ENCODE measurements at places on chromosomes 6 and 20. TPM values are rescaled to one million over a fixed set of nuclear protein-coding genes. Genes with fewer than 3 reads are reported as not detected.
A peak's percentile ranks its signal among the peaks of the same experiment; 100 is the strongest.

Gene MAFB
- 6.3 TPM for total RNA-seq

Gene OR2J3
- total RNA-seq: not detected

Gene PTPRT
- total RNA-seq: 2.5 TPM

Gene DDAH2
- 48.7 TPM for total RNA-seq

Gene MOXD1
- total RNA-seq: 4.1 TPM

Gene CAP2
- total RNA-seq: 148 TPM

Gene TAP2
- total RNA-seq: 5.4 TPM

Gene OPN5
- total RNA-seq: not detected

Gene ACTR5
- 3.9 TPM for total RNA-seq

Gene LAMA2
- 299 TPM for total RNA-seq

Gene GHRH
- not detected for total RNA-seq

Gene TGM2
- 949 TPM for total RNA-seq

Gene PTK6
- not detected for total RNA-seq

DNA sequence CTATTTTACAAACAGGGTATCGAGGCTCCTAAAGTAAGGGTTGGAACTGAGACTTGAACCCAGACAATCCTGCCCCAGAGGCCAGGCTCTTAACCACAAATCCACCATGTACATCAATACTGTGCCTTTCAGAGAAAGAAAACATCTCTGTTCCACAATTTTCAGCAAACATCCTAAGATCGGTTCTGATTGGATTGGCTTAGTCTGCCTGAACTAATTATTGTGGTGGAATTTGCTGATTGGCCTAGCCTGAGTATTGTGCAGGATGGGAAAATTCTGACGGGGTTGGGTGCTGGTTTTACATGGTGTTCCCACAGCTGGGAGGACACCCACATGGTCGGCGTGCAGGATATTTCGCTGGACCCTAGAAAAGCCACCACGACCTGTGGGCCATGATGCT, at the start of gene CLPSL1:
CLPSL1 (plus strand) TSS at position 301 of the 400 bp plus-strand sequence; CDS start at position 393, 92 bp downstream.
- H3K4me1 ChIP-seq: no peaks in the 10 kb centered on the region
- no peak for DNase-seq
- H3K27me3 ChIP-seq: peaks cover 8% of the 10 kb centered on the region
- H3K36me3 ChIP-seq: no peaks in the 10 kb centered on the region
- no peak within 1 kb of the TSS for H3K4me3 ChIP-seq

GRCh38 chr20:41329435-41330342, 10.9 kb upstream of the LPIN3 start:
- no peak overlapping the region for H3K4me3 ChIP-seq
- H3K27me3 ChIP-seq: no peaks in the 10 kb centered on the region
- DNase-seq: peak; percentile 89
- no peaks in the 10 kb centered on the region for H3K36me3 ChIP-seq
- H3K27ac ChIP-seq: peak overlapping the region; percentile 82
- H3K4me1 ChIP-seq: peaks cover 15% of the 10 kb centered on the region

- H3K27ac ChIP-seq: peak overlapping the region; percentile 39
- no peaks in the 10 kb centered on the region for H3K27me3 ChIP-seq
- H3K4me3 ChIP-seq: no peak overlapping the region
- H3K36me3 ChIP-seq: peaks cover 98% of the 10 kb centered on the region
- peak; percentile 19 for DNase-seq
- peaks cover 17% of the 10 kb centered on the region for H3K4me1 ChIP-seq
Observed at GRCh38 chr6:35081426-35081851, 59.7 kb downstream of the TCP11 start.

DNA sequence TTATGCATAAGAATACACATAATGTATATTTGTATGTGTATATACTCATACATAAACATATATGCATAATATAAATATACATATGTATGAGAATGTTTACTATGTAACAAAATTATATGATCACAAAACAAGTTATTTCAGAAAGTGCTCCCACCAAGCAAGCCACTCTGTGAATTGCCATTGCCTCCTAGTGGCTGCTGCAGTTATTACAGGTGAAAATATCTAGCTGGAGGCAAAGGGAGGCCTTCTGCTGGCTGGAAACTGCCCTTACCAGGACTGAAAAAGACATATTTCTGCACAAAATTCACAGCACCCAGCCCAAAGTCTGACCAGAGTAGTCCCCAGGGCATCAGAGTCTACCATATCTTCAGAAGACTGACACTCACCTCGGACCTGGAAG, 14.4 kb upstream of the ADAM33 start:
- H3K27me3 ChIP-seq: no peaks in the 10 kb centered on the region
- no peak for DNase-seq
- H3K4me1 ChIP-seq: no peaks in the 10 kb centered on the region
- H3K27ac ChIP-seq: no peak overlapping the region
- H3K36me3 ChIP-seq: no peaks in the 10 kb centered on the region
- no peak overlapping the region for H3K4me3 ChIP-seq

DNA sequence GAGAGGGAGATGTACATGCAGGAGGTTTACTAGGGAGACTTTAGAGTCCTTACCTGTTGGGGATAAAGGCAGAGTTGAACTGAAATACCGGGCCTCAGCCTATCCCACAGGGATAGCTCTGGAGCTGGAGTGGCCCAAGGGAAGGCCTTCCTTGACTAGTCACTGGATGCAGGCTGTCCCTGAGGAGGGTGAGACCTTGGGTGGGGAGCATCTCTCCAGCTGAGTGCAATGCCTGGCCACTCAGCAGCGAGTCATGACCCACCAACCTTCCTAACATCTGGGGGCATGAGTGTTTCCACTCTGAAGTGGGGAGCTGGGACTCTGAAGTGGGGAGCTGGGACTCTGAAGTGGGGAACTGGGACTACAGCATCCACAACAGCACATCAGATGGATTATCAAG, 46.1 kb upstream of the ENPP5 start:
- H3K4me1 ChIP-seq: peaks cover 15% of the 10 kb centered on the region
- H3K27ac ChIP-seq: no peak overlapping the region
- H3K27me3 ChIP-seq: no peaks in the 10 kb centered on the region
- no peak overlapping the region for H3K4me3 ChIP-seq

DNA sequence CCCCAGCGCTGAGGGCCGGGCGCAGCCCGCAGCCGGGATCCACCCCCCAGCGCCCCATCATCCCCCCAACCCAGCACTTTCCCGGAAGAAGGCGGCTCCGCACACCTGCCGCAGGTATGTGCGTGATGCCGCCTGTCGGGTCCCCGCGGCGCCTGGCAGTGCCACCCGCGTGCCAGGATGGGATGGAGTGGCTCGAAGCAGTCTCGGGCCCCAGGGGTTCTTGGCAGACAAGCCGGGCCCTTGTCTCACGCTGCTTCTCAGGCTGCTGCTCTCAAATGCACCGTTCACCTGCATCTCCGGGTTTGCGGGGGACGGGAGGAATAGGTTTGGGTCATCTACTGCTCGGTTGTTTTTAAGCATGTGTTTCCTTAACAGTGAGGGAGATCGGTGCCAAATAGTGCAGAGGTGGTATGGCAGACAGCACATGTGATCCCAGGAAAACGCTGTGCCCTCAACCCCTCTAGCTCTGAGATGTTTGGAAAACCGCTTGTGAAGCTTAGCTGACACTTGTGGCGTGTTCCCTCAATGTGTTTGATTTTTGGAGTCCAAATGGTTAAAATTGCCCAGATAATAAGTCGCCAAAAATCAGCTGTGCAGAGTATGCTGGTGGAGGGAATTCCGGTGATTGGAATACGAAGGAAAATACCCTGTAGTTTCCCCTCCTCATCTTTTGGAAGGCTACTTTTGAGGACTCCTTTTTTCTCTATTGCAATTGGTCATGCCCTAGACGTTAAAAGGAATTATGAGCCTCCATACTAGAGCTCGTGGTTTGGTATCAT, 926 bp downstream of the MYLIP start:
- peak; percentile 30 for DNase-seq
- peak overlapping the region; percentile 67 for H3K4me3 ChIP-seq
- peaks cover 18% of the 10 kb centered on the region for H3K36me3 ChIP-seq
- H3K27ac ChIP-seq: peak overlapping the region; percentile 94
- H3K27me3 ChIP-seq: no peaks in the 10 kb centered on the region

- H3K27me3 ChIP-seq: no peaks in the 10 kb centered on the region
- H3K4me1 ChIP-seq: no peaks in the 10 kb centered on the region
- peaks cover 83% of the 10 kb centered on the region for H3K36me3 ChIP-seq
- no peak for DNase-seq
Observed at GRCh38 chr6:25103603-25104002, 167.8 kb upstream of the RIPOR2 start.

DNA sequence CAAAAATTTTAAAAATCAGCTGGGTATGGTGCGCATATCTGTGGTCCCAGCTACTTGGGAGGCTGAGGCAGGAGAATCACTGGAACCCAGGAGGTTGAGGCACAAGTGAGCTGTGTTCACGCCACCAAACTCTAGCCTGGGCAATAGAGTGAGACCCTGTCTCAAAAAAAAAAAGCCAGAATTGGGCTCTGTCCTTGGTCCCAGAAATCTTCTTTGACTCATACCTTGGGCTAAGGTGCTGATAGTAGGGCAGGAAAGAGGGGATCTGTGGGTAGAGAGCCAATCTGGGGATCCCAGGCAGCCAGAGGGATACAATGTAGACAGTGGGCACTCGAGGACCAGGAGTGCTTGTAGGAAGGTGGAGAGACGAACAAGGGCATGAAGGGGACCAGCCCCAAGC, 13.3 kb downstream of the ETV7 start:
- H3K4me3 ChIP-seq: no peak overlapping the region
- no peak overlapping the region for H3K27ac ChIP-seq
- no peaks in the 10 kb centered on the region for H3K4me1 ChIP-seq
- no peaks in the 10 kb centered on the region for H3K36me3 ChIP-seq
- DNase-seq: no peak

DNA sequence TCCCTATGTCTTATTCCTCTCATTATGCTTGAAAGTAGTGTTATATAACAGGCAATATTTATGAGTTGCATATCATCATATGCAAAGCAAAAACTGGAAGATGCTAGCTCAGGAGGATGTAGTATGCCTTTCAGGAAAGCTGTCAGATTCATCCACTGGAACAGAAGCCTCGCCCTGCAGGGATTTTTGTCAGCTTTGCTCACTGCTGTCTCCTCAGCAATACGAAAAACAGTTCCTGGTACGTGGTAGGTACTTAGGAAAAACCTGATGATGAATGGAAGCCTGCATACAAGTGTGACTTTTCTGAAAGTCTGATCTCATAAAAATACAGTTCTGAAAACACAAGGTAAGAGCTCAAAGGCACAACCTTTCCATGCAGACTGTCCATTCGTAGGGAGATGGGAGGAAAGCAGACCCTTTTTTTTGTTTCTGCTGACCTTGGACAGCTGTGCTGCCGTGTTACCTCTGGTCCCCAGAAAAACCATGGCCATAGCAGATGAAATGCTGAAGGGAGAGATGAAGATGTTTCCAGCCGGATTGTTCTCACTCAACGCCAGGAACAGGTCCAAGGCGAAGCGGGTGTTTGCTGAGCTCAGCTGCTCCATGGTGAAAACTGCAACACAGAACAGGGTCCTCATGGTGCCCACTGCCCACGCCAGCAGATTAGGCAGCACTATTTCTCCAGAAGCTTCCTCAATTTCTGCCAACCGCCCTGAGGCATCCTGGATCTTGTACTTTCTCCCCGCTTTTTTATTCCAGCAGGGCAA, 1.5 kb downstream of the SERPINB1 start:
- no peaks in the 10 kb centered on the region for H3K27me3 ChIP-seq
- H3K27ac ChIP-seq: peak overlapping the region; percentile 97
- peaks cover 36% of the 10 kb centered on the region for H3K4me1 ChIP-seq
- DNase-seq: no peak
- peak overlapping the region; percentile 75 for H3K4me3 ChIP-seq
- H3K36me3 ChIP-seq: peaks cover 26% of the 10 kb centered on the region

DNA sequence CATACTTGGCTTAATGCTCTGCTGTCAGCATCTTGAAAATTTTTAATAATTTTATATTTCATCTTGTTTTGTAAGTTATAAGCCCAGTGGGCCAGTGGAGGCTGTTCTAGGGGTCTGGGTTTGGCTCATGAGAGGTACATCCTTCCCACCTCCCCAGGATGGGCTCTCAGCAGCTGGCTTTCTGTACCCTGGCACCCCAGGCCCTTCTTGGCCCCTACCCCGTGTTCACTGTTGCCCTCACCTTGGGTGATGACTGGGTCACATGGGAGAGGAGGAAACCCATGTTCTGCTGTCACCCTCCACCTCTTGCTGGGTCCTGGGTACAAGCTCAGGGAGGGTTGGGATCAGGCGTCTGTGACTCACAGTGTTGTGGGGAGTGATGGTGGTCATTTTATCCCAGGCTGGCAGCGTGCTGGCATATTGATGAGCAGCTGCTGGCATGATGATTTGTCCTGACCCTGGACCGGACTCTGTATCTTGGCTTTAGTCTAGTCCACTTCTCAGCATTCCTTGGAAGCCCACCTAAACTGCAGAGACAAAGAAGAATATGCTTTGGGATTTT, 34.6 kb downstream of the SLC16A10 start:
- H3K27ac ChIP-seq: no peak overlapping the region
- DNase-seq: no peak
- H3K4me1 ChIP-seq: no peaks in the 10 kb centered on the region

GRCh38 chr20:11891776-11892545, 25.7 kb upstream of the BTBD3 start:
- no peaks in the 10 kb centered on the region for H3K36me3 ChIP-seq
- H3K4me3 ChIP-seq: peak overlapping the region; percentile 86
- H3K4me1 ChIP-seq: peaks cover 38% of the 10 kb centered on the region
- DNase-seq: no peak
- H3K27ac ChIP-seq: peak overlapping the region; percentile 98

- H3K36me3 ChIP-seq: no peaks in the 10 kb centered on the region
- no peak overlapping the region for H3K27ac ChIP-seq
Observed at GRCh38 chr6:118029967-118030366, 122.9 kb downstream of the SLC35F1 start.

GRCh38 chr20:49835031-49835430, 22.4 kb downstream of the SLC9A8 start:
- DNase-seq: no peak
- no peak overlapping the region for H3K27ac ChIP-seq
- no peak overlapping the region for H3K4me3 ChIP-seq
- peaks cover 42% of the 10 kb centered on the region for H3K36me3 ChIP-seq

DNA sequence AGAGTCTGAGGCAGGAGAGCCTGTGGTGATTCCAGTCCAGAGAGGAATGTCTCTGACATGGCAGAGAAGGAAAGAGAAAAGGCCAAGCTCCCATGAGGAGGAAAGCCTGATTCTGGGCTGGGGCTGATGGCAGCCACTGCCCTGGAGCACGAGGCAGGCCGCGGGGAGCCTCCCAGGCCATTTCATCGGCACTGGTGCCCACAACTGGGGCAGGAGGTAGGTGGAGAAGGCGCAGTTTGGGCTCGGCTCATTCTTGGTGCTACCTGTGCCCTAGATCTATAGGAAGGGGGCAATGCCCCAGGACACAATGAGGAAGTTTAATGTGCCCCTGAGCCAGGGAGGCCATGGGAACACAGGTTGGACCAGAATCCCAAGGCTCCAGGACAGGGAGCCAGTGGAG, 2.6 kb upstream of the TREML1 start:
- no peak overlapping the region for H3K4me3 ChIP-seq
- no peaks in the 10 kb centered on the region for H3K4me1 ChIP-seq
- H3K27me3 ChIP-seq: peaks cover 34% of the 10 kb centered on the region
- no peak for DNase-seq
- H3K27ac ChIP-seq: no peak overlapping the region

DNA sequence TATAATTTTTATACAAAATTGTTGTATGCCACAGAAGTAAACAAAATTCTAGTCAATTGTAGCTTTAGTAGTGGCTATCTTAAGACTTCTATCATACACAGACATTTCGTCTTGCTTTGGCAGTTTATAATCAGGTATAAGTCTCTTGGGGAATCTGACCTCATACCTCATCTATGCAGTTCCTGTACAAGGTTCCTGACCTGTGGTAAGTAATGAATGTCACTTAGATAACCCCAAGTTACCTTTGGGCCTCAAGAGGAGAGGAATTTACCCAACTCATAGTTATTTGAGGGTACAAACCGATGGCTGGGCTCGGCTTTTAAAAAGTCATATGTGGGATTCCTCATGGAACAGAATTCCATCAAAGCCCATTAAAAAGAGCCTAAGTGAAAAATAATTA, 58.8 kb upstream of the UNC93A start:
- no peak for DNase-seq
- H3K4me3 ChIP-seq: no peak overlapping the region
- no peak overlapping the region for H3K27ac ChIP-seq
- H3K36me3 ChIP-seq: no peaks in the 10 kb centered on the region

Measured in heart left ventricle (tissue), 16 donors.